ENCODE measurements at places on chromosomes 5 and 9. TPM values are rescaled to one million over a fixed set of nuclear protein-coding genes. Genes with fewer than 3 reads are reported as not detected.

GRCh38 chr9:82722051-82722450, 340.9 kb downstream of the RASEF start:
- DNase-seq: no peak

DNA sequence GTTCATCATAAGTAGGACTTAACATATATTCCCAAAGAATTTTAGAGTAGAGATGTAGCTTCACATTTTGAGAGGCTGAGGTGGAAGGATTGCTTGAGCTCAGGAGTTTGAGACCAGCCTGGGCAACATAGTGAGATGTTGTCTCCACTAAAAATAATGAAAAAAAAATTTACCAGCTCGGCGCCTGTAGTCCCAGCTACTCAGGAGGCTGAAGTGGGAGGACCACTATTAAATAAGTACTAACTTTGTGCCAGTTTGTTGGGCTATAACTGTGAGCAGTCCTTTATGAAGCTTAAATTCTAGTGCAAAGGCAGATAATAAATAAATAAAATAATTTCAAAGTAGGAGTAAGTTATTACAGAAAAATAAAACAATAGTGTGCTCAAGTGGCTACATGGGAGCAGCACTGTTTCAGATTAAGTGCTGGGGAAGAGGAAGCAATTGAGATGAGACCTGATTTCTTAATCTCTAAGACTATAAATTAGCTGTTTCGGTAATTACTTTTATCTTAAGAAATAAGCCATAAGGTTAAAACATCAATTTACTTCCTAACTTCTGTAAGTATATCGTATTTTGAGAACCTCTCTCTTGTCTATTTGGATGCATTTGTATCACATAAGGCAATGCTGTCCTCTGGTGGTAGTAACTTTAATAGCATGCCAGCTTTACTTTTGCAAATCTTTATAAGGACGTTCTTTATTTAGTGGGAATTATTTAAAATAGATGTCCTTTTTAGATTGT, 98.9 kb downstream of the CSNK1G3 start:
- peak; percentile 80 for DNase-seq

GRCh38 chr9:98860871-98861293, 53.4 kb downstream of the GALNT12 start:
- peak; percentile 95 for DNase-seq

- no peak for DNase-seq
Observed at GRCh38 chr9:137123468-137123837, 8.9 kb upstream of the DPP7 start.

DNA sequence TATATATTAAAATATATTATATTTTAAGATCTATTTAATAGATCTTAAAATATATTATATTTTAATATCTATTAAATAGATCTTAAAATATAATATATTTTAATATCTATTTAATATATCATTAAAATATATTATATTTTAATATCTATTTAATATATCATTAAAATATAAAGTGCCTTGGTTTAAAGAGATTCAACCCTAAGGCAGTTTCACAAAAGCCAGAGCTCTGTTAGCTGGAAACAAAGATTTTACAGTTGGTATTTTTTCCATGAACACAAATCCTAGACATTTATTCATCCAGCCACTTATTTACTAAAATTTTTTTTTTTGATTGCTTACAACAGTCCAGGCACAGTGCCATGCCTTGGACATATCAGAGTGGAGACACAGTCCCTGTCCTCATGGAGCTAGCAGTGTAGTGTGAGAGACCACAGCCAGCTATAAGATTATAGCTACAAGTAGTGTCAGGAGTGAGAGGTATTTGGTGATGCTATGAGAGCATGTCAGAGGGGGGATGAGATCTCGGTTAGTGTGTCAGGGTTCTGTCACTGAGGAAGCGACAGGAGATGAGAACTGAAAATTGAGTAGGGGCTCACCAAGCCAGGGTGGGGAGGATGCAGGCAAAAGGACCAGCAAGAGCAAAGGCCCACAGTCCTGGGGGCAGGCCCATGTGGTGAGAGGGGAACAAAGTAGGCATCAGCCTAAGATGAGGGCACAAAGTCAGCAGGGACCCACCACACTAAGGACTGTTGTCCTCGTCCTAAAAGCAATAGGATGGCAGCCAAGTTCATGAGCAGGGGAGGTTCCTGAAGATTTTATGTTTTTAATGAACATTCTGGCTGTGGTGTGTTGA, 74.5 kb downstream of the FBXO38 start:
- no peak for DNase-seq

GRCh38 chr5:2783223-2783622, 31.7 kb upstream of the IRX2 start:
- DNase-seq: no peak

DNA sequence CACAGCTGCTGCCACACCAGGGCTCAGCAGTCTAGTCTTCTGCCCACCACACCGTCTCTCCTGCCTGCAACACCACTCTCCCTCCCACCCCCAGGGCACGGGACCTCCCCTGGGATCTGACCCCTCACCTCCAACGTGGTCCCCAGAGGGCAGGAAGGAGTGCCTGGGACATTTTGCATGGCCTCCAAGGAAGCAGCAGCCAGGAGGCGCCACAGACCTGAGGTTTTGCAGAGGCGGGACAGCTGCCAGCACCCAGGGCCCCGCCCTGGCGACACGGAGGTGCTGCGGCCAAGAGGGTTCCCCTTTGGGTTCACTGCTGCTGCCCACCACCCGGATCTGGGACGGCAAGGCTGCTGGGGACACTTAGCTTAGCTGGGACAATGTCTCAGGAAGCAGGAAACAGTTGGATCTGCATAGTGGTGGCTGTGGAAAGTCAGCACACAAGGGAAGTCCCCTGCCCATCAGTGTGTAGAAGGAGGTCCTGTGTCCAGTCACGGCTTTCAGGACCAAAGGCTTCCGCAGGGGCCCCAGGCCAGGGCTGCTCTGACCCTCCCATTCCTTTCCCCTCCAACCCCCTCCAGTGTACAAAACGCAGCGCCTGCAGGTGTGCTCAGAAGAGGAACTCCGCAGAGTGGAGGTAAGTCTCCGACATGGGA, 13.8 kb downstream of the PROP1 start:
- no peak for DNase-seq

GRCh38 chr9:78986446-78986845, 585.3 kb upstream of the TLE4 start:
- no peak for DNase-seq

GRCh38 chr5:163880302-163880701, 374.9 kb downstream of the MAT2B start:
- DNase-seq: peak; percentile 68

DNA sequence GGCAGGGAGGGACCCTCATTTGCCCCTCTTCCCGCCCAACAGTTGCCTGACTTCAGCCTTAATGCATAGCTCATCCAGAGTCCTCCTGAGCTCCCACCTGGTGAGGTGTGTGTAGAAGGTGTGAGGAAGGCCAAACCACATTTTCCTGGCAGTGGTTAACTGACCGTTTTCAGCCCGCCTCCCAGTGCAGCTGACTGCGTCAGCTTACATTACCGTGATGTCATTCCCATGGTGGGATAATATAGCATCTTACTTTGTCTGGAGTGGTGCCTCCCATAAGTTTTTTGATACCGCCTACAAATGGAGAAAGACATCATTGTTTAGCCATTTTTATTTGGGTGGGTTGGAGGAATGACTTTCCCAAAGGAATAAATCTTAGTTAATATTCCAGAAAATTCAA, 151.9 kb downstream of the C9orf152 start:
- no peak for DNase-seq

GRCh38 chr5:6448622-6449464, at the start of gene UBE2QL1:
Gene UBE2QL1 (plus strand): TSS chr5:6448859. CDS start chr5:6448894, 35 bp downstream.
- no peak for DNase-seq

- no peak for DNase-seq
Observed at GRCh38 chr9:14153310-14153720, 160.6 kb downstream of the NFIB start.

DNA sequence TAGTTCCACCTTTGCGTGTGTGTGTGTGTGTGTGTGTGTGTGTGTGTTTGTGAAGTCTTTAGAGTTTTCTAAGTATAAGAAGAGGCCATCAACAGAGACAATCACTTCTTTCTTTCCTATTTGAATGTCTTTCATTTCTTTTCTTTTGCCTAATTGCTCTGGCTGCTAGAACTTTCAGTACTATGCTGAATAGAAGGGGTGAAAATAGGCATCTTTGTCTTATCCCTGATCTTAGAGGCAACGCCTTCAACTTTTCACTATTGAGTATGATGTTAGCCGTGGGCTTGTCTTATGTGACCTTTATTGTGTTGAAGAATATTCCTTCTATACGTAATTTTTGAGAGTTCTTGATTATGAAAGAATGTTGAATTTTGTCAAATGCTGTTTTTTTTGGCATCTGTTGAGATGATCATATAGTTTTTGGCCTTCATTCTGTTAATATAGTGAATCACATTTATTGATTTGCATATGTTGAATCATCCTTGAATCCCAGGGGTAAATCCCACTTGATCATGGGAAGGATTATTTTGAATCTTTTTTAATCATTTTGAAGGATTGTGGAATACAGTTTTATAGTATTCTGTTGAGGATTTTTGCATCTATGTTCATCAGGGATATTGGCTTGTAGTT, 134.8 kb upstream of the CD180 start:
- no peak for DNase-seq

GRCh38 chr5:54646356-54647101, 129.0 kb downstream of the SNX18 start:
- peak; percentile 81 for DNase-seq

- no peak for DNase-seq
Observed at GRCh38 chr9:77893706-77894105, 137.9 kb downstream of the GNAQ start.

- peak; percentile 97 for DNase-seq
Observed at GRCh38 chr5:153629027-153629895, 138.8 kb downstream of the GRIA1 start.

DNA sequence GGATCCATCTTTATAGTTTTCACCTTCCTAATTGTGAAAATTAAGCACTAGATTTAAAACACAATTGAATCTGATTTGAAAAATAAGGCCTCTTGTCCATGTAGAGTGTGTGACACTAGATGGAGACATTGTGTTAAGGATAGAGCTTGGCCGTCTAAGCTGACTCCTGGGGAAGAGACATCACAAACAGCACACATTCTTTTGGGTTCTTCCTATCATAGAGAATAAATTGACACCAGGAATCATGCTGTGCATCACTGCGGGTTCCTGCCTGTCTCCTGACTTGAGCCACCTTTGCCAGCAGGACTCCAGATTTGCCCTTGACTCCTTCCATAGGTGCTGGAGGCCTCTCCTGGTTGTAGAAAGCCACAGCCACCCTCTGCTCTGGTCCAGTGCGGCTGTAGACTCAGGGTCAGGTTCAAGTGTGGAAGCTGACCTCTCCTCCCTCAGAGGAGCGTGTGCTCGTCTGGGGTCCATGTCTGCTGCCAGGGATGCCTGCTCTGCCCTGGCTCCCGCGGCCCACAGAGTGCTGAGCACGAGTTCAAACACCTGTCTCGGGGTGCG, 11.2 kb downstream of the ROPN1L start:
- DNase-seq: peak; percentile 95

GRCh38 chr9:112554516-112554915, 67.9 kb downstream of the KIAA1958 start:
- peak; percentile 78 for DNase-seq

GRCh38 chr9:137771580-137771979, 106.0 kb upstream of the CACNA1B start:
- no peak for DNase-seq

DNA sequence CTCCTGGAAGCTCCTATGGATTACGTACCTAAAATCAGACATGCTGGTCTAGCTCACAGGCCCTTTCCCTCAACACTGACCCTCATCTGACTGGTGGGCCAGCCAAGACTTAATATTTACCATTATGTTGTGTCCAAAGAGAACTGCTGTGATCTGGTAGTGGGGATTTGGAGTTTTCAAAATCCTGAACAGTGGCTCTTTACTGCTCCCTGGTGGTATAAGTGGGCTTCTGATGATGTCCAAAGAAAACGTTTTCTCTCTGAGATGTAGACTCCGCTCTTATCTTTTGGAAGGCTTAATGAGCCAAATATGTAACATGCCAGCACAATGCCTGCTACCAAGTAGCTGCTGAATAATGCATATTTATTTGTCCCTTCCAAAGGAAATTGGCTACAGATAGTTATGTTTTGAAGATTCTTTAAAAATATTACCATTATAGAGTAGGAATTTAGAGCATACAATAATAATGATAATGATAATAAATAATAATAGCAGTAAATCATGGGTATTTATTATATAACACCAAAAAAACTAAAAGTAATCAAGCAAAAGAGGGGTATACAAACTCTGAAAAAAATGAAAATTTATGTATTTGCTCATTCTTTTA, 406.6 kb upstream of the TNC start:
- peak; percentile 77 for DNase-seq

- no peak for DNase-seq
Observed at GRCh38 chr5:21784487-21784886, 1068.7 kb downstream of the CDH12 start.

ANKRD34B gene
- not detected for total RNA-seq

DNA sequence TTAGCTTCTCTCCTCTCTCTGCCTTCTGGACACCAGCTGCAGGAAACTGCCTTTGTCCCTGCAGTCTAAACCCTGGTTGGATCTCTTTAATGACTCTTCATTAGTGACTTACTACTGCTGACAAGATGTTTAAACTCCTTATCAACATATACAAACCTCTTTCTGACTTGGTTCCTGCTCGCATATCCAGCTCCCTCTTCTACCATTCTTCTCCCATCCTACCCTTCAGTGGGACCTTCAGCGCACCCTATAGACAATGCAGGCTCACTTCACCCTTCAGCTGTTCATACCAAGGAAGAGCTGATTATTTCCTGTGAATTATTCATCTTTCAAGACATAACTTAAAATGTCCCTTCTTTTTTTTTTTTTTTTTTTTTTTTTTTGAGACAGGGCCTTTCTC, 436.5 kb downstream of the KIAA0825 start:
- DNase-seq: peak; percentile 24

DNA sequence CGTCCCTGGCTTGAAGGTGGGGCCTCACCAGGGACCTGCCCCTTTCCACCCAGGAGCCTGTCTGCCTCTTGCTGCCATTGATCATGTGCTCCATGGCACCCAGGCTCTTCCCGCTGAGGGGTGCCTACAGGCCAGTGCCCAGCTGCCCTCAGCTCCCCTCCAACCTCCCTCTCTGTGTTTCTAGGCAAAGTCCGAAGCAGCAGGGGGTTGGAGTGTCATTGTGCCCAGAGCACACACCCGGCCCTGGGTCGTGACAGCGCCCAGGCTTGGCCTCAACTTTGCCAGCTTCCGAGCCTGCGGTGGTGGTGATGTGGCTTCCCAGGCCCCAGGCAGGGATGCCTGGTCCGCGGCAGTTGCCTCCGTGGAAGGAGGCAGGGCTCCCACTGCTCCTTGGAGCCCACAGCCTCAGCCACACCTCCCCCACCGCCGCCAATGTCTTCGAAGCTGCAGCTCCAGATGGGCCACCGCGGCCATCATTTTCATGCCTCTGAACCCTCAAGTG, 52.4 kb downstream of the GTF3C4 start:
- no peak for DNase-seq

PDE6A gene
- not detected for total RNA-seq

DNA sequence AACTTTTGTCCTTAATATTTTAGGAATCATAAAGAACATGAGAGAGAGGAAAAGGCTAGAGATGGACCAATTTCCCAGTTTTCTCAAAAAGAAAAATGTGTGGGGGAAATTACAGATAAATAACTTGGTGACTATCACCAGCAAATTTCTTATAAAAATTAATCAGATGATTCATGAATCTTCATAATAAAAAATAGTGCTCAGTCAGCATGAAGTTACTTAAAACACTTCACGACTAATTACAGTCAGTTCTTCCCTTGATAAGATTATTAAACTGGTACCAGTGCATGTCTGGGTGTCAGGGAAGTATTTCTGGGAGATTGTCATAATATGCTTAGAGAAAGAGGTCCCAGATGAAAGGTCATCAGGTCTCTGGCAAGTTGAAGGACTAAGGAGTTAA, 133.0 kb downstream of the SNCAIP start:
- DNase-seq: no peak
